Colonic mucosa (tissue), 4 donors: ENCODE measurements at places on chromosomes 3 and 15. TPM values are rescaled to one million over a fixed set of nuclear protein-coding genes. Genes with fewer than 3 reads are reported as not detected.

The APEH gene
- total RNA-seq: 151 TPM

- H3K36me3 ChIP-seq: no peaks in the 10 kb centered on the region
- peaks cover 6% of the 10 kb centered on the region for H3K4me1 ChIP-seq
- peak overlapping the region; percentile 68 for H3K27ac ChIP-seq
- no peaks in the 10 kb centered on the region for H3K27me3 ChIP-seq
Observed at GRCh38 chr3:182609575-182610156, 183.6 kb upstream of the ATP11B start.

The LRRN1 gene
- 0.24 TPM for total RNA-seq

- no peak overlapping the region for H3K4me3 ChIP-seq
- peaks cover 18% of the 10 kb centered on the region for H3K36me3 ChIP-seq
- no peaks in the 10 kb centered on the region for H3K27me3 ChIP-seq
- no peak overlapping the region for H3K27ac ChIP-seq
- H3K4me1 ChIP-seq: no peaks in the 10 kb centered on the region
Observed at GRCh38 chr3:154285221-154285620, 39.1 kb downstream of the DHX36 start.
